Aorta (tissue), 5 donors: ENCODE measurements at places on chromosomes 4 and X.

GRCh38 chr4:122815248-122815647 is 11.4 kb upstream of the FGF2 start:
- DNase-seq: no peak

DNA sequence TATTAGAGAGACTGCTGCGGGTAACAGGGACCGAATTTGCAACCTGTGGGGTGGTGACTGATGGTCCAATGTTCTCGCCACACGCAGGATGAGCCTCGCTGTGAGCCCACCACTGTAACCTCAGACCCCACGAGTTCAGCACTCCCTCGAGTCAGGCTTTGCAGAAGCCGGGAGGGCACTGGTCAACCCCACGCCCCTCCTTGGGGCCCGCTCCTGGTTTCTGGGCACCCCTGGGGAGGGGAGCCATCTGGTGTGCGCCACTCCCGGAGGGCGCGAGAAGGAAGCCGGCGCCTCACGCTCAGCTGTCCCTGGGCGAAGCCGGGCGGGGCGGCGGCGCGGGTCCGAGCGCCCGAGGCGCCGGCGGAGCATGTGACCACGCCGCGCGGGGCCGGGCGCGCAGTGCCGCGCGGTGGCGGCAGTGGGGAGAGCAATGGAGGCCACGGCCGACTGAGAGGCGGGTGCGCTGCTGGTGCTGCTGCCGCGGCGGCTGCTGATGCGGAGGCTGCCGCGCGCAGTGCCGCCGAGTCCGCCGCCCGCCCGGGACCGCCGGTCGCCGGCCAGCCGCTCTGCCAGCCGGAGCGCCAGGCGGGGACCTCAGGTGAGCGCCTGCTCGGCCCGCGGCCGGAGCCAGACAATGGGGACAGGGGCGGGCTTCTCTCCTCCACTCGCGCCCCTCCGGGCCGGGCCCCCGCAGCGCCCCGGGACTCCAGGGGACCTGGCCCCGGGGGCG is 100.1 kb downstream of the CEP135 start:
- peak; percentile 54 for DNase-seq

DNA sequence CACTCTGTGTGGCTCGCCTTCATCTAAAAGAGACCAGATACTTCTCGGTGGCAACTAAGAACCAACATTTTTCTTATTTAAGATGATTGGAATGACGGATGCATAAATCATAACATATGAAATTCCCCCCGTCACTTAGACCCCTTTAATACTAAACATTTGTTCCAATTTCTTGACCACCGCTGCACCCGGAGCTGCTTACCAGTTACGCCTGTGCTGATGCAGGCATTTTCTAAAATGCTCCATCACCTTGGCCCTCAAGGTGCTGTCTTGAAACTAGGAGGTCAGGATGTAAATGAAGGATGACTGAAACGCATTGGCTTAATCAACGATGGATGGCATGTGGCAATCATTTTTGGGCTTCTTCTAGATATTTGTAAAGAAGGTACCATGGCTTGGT is 130.0 kb downstream of the CPZ start:
- no peak for DNase-seq

DNA sequence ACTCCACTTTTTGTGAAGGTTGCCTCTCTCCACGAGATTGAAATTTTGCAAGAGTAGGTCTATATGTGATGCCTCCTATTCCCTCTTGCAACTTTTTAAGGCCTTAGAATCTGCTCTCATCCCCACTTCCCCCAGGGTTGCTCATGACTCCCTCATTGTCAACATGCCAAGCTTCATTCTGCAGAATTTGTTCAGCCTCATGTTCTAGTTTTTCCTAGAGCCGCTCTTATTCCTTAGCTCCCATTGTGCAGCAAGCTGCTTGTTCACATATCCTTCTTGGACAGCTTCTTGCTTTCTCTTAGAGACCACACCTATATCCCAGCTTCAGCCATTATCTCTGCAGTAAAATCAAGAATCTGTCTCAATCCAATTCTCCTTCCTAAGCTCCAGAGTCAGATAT is 82.4 kb downstream of the CNGA2 start:
- no peak for DNase-seq

GRCh38 chrX:48695534-48695896 is 1.0 kb upstream of the SUV39H1 start:
- no peak for DNase-seq

GRCh38 chr4:242121-242848 is 63.0 kb downstream of the ZNF732 start:
- DNase-seq: peak; percentile 61

DNA sequence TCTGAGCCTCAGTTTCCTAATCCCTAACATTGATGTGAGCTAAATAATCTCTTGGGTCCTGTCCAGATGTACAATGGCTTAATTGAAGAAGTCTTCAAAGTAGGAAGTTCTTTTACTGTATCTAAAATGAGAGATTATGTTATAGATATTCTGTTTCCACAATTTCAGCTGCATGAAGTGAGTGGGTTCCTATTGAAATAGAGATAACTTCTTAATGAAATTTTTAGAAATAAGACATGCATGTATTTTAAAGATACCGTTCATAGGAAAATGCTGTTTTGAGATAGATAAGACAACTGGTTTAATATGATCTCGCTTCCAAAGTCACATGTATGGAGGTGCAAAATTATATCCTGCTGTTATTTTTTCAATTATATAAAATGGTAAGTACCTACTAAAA is 71.9 kb downstream of the CLDN22 start:
- no peak for DNase-seq

DNA sequence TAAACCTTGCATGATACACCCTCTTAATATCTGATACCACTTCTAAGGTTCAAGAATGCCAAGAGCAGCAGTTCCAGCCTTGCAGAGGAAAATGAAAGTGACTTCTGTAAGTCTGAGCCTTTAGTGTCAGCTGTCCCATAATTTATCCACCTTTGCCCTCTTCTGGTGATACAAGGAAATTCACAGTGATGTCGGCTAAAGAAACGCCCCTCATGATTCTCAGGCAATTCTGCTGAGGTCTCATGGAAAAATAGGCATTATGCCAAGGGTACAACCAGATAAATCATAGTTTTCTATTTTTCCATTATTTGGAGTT is 172.2 kb upstream of the CXCL13 start:
- DNase-seq: no peak

GRCh38 chr4:181949704-181950312 is 293.4 kb upstream of the TENM3 start:
- DNase-seq: no peak

DNA sequence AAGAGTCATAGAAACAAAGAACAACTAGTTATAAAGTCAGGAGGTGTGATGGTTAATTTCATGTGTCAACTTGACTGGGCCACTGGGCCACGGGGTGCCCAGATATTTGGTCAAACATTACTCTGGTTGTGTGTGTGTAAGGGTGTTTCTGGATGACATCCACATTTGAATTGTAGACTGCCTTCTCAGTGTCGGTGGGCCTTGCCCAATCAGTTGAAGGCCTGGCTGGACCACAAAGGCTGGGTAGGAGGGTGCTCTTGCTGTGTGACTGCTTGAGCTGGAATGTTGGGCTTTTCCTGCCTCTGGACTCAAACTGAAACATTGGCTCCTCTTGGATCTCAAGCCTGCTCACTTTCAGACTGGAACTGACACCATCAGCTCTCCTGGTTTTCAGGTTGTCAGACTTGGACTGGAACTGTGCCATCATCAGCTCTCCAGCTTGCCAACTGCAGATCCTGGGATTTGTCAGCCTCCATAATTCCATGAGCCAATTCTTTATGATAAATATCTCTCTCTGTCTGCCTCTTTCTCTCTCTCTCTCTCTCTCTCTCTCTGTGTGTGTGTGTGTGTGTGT is 41.4 kb downstream of the CLDN34 start:
- DNase-seq: no peak

DNA sequence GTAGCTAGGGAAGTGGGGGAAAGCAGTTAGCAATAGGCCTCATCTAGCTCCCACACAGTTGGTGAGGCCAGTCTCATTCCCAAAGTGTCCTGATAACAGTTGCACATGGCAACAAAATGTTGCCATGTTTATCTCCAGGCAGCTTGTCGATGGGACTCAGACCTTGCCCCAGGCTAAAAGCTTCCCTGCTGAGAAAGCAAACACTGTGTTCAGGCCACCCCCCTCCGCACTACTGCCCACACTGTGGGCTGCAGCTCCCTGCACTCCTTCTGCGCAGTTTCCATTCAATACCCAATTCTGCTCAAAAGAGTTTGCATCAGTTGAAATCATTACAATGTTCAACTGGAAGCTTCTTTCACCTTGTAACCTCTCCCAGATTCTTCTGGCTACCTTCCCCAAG is 287.8 kb upstream of the GK2 start:
- DNase-seq: no peak

DNA sequence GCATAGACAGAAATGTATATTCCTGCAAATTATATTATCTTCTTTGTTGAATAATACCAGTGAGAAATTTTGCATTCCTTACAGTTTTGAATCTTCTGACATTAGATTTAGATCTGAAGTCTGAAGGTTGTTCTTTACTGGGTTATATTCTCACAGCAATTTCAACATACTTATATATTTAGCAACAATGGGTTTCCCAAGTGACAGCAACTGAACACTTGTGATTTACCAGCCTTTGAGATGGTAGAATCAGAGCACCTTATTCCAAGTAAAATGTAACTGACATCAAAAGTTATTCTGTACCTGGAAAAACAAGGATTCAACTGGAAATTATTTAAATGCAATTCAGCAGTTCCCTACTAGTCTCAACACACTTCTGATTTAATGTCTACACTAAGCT is 66.0 kb downstream of the RELL1 start:
- no peak for DNase-seq

DNA sequence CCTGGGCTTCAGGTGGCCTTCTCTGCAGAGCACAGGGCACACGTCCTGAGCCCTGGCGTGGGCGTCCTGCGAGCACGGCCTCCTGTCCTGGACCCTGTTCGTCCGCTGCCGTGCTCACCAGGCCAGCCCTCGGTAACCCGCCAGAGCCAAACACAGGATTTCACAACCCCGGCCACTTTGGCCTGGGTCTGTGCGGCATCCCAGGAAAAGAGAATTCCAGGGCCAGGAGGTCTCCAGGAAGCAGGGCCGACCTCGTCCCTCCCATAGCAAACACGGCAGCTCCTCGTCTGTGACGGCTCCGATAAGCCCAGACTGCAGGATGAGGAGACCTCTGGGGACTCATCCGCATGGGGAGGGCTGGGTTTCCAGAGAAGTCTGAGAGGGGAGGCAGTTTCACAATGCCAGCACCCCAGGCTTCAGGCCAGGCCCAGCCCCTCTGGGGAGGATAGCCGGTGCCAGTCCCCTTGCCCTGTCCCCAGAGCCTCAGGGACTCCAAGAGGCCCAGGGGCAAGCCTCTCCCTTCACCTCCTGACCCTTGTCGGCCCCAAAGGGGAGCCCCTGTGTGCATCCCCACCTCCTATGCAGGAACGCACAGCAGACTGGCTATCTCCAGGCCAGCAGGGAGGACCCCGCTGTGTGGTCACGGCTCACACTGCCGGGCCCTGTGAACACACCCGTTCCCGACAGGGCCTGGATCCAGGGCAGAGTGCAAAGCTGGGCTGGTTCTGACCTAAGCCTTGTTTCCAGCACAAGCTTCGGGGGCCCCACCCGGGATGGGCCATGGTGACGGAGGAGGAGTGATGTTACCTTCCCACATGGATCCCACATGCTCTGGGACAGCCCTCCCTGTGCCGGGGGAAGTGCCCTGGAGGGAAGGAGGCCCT is 22.3 kb upstream of the HTRA3 start:
- peak; percentile 75 for DNase-seq

DNA sequence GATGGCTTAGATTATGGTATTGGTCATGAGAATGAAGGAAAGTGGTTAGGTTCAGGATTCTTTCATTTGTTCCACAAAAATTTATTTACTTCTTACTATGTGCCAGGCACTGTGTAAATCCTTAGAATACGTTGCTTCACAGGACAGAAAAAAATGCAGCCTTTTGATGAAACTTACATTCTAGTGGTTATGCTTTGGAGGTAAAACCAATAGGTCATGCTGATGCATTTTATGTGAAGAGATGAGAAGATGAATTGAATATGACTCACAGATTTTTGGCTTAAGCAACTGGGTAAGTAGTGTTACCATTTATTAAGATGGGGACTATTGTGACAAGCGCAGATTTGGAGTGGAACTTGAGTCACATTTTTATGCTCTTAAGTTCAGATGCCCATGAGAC is 165.3 kb downstream of the GLRA2 start:
- DNase-seq: no peak

- DNase-seq: no peak
These were observed 15.9 kb downstream of the AREG start for GRCh38 chr4:74460833-74461232.

GRCh38 chrX:120549483-120550452 is 11.0 kb downstream of the CUL4B start:
- DNase-seq: no peak

DNA sequence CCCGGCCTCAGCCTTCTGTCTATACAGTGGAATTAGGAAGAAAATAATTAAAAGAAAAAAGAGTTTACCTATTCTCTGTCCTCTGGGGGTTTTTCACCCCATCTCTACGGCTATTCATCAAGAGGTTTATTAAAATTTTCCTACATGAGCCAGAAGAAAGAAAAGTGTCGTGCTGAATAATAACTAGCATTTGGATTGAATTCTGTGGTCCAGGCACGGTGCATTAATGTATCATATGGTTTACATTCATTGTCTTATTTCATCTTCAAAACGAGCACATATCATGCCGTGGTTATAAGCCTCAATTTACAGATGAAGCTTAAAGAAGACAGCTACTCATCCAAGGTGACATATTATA is 5.4 kb upstream of the NAA15 start:
- DNase-seq: no peak

DNA sequence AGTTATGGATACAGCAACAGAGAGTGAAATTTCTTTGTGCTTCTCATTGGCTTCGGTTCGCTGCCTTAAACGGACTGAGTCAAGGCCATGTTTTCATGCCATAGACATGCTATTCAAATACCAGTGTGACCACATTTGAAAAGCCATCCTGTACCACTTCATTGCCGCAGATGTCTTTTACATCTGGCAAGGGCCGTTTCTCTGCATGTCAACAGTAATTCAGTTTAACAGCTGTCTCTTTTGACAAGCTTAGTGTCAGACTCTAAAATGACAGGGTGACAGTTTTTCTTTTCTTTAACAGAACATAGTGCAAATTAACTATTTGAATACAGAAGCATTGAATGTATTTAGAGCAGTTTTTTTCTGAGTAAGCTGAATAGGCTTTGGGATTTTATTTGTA is 362.2 kb upstream of the POU3F4 start:
- DNase-seq: no peak

DNA sequence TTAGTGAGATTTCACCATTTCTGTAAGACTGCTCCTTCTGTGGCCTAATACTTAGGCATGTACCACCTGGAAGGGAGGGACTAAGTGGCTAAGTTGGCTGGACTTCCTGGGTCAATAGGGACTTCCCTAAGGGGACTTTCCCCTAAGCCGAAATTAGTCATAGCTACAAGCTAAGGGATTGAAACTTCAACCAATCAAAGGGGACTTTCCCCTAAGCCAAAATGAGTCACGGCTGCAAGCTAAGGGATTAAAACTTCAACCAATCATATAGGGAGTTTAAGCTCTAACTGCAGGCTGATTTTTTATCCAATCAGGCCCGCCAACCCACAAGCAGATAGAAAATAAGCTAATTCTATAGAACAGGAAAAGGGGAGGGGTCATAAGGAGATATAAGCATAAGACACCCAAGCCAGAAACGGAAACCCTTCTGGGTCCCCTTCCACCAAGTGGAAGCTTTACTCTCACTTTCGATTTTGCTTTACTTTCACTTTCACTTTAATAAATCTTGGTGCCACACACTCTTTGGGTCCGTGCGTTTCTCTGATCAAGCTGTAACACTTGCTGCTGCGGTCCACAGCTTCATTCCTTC is 382.8 kb downstream of the KLHL4 start:
- no peak for DNase-seq

- DNase-seq: no peak
These were observed 58.7 kb downstream of the RASGEF1B start for GRCh38 chr4:81412946-81413495.

- no peak for DNase-seq
These were observed 53.2 kb upstream of the CHRNA9 start for GRCh38 chr4:40281913-40282312.
